ENCODE measurements at places on chromosomes 5 and 9. TPM values are rescaled to one million over a fixed set of nuclear protein-coding genes. Genes with fewer than 3 reads are reported as not detected.

DNA sequence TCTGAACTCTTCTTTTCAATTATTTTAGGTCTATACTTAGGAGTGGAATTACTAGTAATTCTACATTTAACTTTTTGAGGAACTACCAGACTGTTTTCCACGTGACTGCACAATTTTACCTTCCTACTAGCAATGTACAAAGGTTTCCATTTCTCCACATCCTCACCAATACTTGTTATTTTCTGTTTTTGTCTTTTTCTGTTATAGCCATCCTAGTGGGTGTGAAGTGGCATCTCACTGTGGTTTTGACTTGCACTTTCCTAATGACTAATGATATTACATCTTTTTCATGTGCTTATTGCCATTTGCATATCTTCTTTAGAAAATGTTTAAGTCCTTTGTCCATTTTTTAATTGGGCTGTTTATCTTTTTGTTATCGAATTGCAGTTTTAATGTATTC lies 136.9 kb upstream of the EGFLAM start:
- DNase-seq, result no peak

GRCh38 chr9:27625751-27626150 lies 52.5 kb upstream of the C9orf72 start:
- DNase-seq, result no peak

GRCh38 chr5:14859150-14859549 lies 12.4 kb downstream of the ANKH start:
- DNase-seq, result no peak

CDH18 gene
- not detected for total RNA-seq

DNA sequence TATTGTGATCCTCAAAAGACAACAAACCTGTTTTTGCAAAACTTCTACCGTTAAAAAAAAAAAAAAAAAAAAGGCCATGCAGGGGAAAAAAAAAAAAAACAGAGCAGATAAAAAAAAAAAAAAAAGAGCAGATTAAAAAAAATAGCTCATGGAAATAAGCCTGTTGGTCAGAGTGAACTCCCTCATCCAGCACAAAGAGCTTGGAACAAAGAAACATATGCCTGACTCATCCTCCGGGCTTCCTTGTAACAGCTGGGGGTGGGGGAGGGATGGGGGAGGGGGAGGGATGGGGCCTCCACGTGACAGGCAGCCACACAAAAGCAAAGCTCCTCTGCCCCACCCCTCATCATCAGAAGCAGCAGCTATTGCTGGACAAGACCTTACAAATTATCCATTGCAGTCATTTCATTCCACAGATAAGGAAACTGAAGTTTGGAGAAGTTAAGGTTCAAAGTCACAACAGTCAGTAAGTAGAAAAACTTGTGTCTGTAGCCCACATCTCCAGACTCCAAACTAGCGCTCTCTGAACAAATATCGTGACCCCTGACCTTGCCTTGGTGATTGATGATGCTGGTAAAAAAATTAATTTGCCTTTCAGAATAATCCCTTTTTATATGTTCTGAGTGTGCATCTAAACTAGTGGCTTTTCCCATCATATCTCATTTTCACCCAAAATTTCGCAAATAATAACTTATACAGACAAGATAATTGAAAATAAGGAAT lies 38.9 kb downstream of the SLC35D2 start:
- no peak for DNase-seq

CCNI2 gene
- total RNA-seq, result 16.7 TPM

PCDHGB1 gene
- total RNA-seq, result not detected

All from activated CD8-positive, alpha-beta memory T cell treated with anti-CD3 and anti-CD28 coated beads, Interleukin-2, amount 10 ng/mL, durations not matched to agents 7 days and 5 days (primary cell).